ENCODE measurements at places on chromosomes 12 and 14. TPM values are rescaled to one million over a fixed set of nuclear protein-coding genes. Genes with fewer than 3 reads are reported as not detected.

The AQP6 gene
- polyA plus RNA-seq: not detected

The OR4E1 gene
- polyA plus RNA-seq: not detected

The DYRK2 gene
- 38.4 TPM for polyA plus RNA-seq

The ADGRD1 gene
- polyA plus RNA-seq: 40.1 TPM

The TOMM20L gene
- polyA plus RNA-seq: not detected

The SERPINA12 gene
- polyA plus RNA-seq: not detected

The PRH2 gene
- polyA plus RNA-seq: 0.18 TPM

The MEG3 gene
- polyA plus RNA-seq: 191 TPM

The TAS2R8 gene
- not detected for polyA plus RNA-seq

The XPOT gene
- 77.4 TPM for polyA plus RNA-seq

The PLA2G1B gene
- polyA plus RNA-seq: not detected

The CYP27B1 gene
- 0.76 TPM for polyA plus RNA-seq

The FAM181A gene
- not detected for polyA plus RNA-seq

The ATP6V1D gene
- 62.1 TPM for polyA plus RNA-seq

The MIP gene
- polyA plus RNA-seq: 0.12 TPM

The RNASE4 gene
- 42.4 TPM for polyA plus RNA-seq

The GPR65 gene
- polyA plus RNA-seq: 0.09 TPM

The KRT2 gene
- polyA plus RNA-seq: not detected

The FAM90A1 gene
- polyA plus RNA-seq: 0.20 TPM

The RESF1 gene
- polyA plus RNA-seq: 9.5 TPM

The AQP5 gene
- not detected for polyA plus RNA-seq

The KLRC2 gene
- not detected for polyA plus RNA-seq

The ZNF891 gene
- polyA plus RNA-seq: 0.47 TPM

The FOXN4 gene
- polyA plus RNA-seq: not detected

The TMEM106C gene
- polyA plus RNA-seq: 217 TPM

The DNAH10 gene
- polyA plus RNA-seq: 0.76 TPM

The CCDC85C gene
- 11.8 TPM for polyA plus RNA-seq

The AREL1 gene
- 38.8 TPM for polyA plus RNA-seq

The IL31 gene
- polyA plus RNA-seq: not detected

The NID2 gene
- 279 TPM for polyA plus RNA-seq

The SERPINA9 gene
- polyA plus RNA-seq: 0.12 TPM

The GARIN6 gene
- not detected for polyA plus RNA-seq

The SYT10 gene
- not detected for polyA plus RNA-seq

The RERG gene
- 0.04 TPM for polyA plus RNA-seq

The ACVRL1 gene
- polyA plus RNA-seq: 7.8 TPM

The GPATCH2L gene
- 23.6 TPM for polyA plus RNA-seq

The AGAP2 gene
- 0.04 TPM for polyA plus RNA-seq

The KERA gene
- polyA plus RNA-seq: not detected

The FGF23 gene
- polyA plus RNA-seq: not detected

The GLIPR1 gene
- 214 TPM for polyA plus RNA-seq

The KRT6A gene
- not detected for polyA plus RNA-seq

The PTPN6 gene
- polyA plus RNA-seq: 0.27 TPM

The PMCH gene
- polyA plus RNA-seq: not detected

The TROAP gene
- polyA plus RNA-seq: 24.8 TPM

The CHGA gene
- polyA plus RNA-seq: not detected

The IGFBP6 gene
- polyA plus RNA-seq: 460 TPM

The WNT1 gene
- not detected for polyA plus RNA-seq

The GALC gene
- 13.5 TPM for polyA plus RNA-seq

The KRT77 gene
- polyA plus RNA-seq: not detected

The SYNE3 gene
- polyA plus RNA-seq: 3.5 TPM
